Right ventricle myocardium superior (tissue), 1 donor: ENCODE measurements at places on chromosomes 3 and 15.

DNA sequence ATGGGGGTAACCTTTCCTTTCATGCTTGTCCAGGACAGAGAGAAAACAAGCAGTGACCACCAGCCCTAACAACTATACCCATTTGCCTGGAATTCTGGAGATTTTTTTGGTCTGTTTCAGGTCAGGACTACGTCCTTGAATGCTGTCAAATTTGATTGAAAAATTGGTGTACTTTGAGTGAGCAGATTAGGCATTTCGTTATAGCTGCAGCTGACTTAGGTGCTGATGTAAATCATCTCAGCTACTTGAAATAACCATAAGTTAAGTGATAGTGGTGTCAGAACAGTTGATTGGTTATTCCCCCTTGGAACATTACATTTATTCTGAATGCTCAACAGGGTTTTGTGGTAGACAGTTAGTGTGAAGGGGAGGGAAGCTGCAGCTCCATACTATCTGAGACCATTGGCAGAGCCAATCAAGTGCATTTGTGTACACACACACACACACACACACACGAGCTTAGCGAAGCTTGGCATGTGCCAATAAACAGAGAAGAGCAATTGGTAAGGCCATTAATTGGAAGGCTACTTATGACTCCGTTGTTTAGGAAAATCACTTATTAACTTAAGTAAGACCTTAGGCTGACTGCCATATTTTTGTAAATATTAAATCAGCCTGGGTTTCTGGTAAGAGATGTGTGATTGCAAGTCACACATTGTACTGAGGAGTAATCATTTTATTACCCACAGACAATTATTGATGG lies 447.8 kb downstream of the MFSD1 start:
- DNase-seq = no peak

- no peak for DNase-seq
These were observed 55.6 kb upstream of the ADGRG7 start for GRCh38 chr3:100553618-100554372.

- DNase-seq = no peak
These were observed 556.7 kb downstream of the FGF12 start for GRCh38 chr3:192170659-192171058.

DNA sequence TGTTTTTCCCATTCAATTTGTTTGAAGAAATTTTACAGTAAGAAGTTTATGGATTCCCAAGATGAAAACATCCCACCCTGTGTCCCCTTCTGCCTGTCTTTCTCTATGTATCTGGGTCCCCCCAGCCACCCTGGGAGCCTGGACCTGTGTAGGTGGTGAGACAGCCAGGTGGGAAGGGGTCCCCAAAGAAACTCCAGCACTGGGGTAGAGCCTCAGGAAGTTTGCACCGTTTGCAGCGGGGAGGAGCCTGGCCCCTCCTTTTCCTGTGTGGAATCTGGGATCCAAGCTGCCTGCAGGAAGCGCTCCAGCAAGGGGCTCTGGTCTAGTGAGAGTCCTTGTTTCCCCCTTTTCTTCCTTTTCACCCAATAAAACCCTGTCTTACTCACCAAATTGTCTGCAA lies 49.4 kb upstream of the ITGA11 start:
- DNase-seq = no peak

DNA sequence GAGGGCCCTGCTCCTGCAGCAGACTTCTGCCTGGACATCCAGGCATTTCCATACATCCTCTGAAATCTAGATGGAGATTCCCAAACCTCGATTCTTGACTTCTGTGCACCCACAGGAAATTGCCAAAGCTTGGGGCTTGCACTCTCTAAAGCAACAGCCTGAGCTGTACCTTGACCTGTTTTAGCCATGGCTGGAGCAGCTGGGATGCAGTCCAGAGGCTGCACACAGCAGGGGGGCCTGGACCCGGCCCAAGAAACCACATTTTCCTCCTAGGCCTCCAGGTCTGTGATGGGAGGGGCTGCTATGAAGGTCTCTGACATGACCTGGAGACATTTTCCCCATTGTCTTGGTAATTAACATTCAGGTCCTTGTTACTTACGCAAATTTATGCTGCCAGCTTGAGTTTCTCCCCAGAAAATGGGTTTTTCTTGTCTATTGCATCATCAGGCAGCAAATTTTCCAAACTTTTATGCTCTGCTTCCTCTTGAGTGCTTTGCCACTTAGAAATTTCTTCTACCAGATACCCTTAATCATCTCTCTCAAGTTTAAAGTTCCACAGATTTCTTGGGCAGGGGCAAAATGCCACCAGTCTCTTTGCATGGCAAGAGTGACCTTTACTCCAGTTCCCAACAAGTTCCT lies 11.8 kb upstream of the MYO5A start:
- DNase-seq = no peak

DNA sequence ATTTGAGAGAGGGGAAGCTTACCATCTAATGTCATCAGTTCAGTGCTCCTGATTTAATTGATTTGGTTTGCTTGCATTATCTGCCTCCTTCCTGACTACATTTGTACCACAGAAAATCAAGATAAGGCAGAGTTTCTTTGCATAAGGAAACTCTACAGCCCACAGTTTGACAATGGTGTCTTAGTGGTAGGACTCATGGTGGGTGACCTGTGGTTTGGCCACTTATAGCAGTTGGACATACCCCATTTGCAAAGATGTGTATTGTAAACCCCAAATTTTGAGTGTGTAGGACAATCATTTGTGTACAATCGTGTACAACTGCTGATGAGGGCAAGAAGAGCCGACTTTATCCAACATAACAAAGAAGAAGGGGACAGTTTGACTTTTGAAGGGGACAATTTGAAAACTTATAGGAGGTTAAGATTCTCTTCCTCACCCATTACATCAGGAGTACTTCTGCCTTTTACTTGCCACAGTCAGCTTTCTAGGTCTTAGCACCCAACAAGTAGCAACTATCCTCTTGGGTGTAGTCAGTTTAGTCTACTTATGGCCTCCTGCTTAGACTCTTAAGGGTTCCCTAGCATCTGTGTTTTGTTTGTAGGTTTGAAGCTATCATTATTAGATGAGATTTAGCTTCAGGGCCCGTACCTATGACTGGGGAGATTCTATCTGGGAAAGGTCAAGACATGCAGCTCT lies 6.2 kb downstream of the TGFBR2 start:
- DNase-seq = no peak

DNA sequence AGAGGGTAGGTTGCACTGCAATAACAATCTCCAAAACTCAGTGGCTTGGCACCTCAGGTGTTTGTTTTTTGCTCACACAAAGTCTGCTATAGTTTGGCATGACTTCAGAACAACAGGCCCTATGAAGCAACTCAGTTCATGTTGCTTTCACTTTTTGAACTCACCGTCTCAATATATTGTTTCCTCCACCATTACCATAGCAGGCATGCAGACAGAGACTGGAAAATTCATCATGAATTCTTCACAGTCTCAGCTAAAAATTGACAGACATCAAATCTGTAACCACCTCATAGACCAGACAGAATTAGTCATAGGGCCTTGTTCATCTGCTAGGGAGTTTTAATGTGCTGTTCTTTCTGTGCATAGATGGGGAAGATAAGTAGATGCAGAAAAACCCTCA lies 161.4 kb upstream of the POU1F1 start:
- DNase-seq = no peak
